Foreskin fibroblast (primary cell): ENCODE measurements at places on chromosomes 2 and 18.

DNA sequence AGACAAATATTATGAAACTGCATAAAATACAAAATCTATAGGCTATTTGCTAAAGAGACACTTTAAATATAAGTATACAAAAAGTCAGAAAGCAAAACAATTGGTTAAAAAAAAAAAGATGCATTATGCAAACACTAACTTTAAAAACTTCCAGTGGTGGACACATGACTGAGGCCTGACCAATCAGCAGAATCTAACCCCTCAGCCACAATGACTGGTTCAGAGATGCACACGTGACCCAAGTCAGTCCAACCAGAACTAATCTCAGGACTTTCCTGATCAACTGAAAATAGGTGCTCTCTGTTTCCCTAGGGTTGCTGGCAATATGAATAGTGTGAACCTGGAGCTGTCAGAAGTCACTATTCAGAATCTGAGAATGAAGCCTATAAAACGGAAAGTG is 22.7 kb downstream of the DNER start:
- no peak for DNase-seq

DNA sequence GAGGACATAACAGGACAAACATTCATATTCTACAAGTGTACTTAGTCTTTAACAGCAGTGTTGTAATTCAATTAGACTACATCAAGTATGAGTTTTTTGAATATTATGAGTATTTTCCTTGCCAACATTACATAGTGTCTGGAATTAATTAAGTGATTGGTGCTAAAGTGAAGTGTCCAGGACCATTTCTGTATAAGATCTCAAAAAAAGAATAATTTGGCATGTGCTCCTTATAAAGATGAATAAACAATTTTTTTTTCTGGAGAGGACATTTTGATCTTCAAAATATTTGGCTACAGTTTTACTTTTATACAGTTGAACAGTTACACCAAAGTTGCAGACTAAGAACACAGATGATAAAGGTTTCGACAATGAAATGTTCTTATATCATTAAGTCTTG is 15.1 kb upstream of the EPB41L3 start:
- no peak for DNase-seq

DNA sequence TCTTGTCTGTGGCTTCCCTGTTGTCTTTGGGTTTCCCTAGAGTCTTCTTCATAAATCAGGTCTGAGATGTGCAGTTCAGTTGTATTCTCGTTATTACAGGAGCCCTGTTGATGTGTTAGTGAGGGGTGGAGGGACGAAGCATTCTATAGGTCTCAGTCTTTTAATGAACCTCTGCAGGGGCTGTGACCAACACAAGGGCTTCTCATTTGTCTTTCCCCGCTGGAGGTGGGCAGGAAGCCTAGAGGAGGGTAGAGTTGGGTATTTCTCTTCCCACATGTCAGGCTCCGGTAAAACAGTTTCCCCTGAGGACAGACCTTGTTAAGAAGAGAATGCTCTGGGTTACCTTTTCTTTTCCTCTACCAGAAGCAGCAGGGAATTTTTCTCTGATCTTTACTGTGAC is 31.2 kb downstream of the PROC start:
- no peak for DNase-seq

- no peak for DNase-seq
Observed at GRCh38 chr2:14297340-14297739, 335.2 kb upstream of the LRATD1 start.

GRCh38 chr18:58784601-58785137 is 80.0 kb upstream of the ZNF532 start:
- no peak for DNase-seq

DNA sequence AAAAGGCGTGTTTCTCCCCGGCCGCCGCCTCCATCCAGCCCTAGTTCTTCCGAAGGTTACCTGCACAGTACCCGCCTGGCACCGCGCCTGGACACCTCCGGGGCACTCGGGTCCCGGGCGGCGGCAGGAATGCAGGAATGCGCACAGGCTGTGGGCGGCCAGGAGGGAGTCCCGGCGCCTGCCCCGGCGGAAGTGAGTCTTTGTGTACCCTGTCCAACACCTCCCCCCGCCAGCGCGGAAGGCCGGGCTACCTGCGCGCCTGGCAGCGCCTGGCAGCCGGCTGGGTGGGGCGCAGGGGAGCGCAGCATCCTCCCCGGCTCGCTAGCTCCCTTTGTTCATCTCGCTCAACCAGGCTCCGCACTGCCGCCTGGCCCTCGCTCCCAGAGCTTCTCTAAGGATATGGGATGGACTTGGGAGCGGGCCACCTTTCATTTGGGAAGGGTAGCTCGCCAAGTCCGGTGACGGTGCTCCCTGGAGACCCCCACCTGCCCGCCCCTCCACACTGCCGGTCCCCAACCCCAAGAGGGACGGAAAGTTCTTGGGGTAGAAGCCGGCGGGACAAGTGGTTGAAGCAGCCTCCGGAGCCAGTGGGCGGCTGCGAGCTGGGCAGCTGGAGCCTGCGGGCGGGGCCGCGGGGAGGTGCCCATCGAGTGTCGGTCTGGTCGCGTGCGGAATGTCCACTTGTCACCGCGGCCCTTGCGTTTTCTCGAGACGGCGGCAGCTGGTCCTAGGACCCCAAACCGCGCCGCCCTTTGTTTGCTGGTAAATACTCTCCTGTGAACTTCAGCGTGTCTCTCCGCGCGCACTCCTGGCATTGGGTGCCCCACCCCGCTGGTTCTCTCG is 1.2 kb upstream of the ST6GAL2 start:
- DNase-seq, result no peak

DNA sequence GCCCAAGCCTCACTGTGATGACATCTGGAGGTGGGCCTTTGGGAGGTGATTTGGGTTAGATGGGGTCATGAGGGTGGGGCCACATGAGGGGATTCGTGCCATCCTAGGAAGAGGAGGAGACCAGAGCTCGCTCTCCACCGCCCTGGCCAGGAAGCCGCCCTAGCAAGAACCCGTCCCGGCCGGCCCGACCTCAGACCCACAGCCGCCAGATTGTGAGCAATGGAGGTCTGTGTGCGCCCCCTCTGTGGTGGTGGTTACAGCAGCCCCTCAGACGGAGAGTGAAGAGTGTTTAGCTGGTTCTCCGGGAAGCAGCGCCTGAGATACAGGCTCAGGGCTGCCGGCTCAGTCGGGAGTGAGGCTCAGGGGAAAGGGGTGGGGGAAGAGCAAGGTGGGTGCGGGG is 83.3 kb downstream of the RTP5 start:
- DNase-seq, result no peak

GRCh38 chr18:62959481-62959880 is 244.1 kb downstream of the PHLPP1 start:
- no peak for DNase-seq
